HFF-Myc (cell line): ENCODE measurements at places on chromosomes 7 and 10.

GRCh38 chr7:78039790-78040776 is 241.5 kb downstream of the PHTF2 start:
- DNase-seq = no peak

- peak; percentile 49 for DNase-seq
Measured at GRCh38 chr10:60661637-60662036, 116.6 kb upstream of the CDK1 start.

DNA sequence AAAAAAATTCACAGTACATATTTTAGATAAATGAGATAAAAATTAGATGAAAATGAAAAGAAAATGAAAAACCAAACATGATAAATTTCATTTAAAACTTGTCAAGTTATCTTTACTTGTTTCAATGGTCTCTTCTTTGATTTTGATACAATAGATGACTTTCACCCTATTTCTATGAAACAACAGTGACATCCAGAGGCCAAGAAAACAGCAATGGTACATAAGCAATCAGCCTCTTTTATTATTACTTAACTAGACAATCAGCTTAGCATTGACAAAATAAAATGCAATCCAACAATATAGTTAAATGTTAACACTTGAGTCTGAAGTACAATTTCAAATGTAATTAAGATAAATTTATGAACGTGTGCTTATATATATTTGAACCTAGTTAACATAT is 74.8 kb upstream of the GPR37 start:
- DNase-seq = no peak

- no peak for DNase-seq
Measured at GRCh38 chr7:28005075-28005846, 175.3 kb downstream of the JAZF1 start.

GRCh38 chr7:47610506-47611044 is 28.7 kb upstream of the TNS3 start:
- DNase-seq = no peak

DNA sequence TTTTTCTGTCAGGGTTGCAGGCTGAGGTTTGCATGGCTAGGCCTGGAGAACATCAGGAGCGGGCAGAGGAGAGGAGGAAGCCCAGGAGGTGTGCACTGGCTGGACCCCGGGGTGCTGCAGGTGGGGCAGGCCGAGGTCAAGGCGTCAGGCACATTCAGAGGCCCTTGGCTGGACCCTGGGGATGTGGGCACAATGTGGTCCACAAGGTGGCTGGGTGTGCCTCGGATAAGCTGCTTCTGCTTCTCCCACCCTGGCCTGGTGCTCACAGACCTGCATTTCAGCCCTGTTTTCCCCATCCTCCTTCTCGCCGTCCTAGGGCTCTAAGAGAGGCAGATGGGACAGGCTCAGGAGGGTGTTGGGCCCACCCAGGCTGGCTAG is 108.2 kb downstream of the ADCY1 start:
- DNase-seq = no peak

DNA sequence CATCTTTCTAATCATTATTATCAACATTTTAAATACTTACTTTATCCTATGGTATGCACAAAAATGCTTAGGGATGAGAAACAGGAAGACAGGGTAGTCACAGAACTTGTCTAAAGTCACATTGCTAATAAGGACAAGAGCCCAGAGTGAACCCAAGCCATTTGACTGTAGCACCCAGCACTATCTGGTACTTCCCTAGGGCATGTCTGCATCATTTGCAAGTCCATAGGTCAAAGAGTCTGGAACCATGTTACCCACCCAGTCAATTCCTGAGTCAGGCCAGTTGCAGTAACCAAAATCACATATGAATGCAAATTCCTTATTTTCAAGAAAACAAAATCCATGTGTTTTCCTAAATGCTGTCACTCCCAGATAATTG is 19.1 kb downstream of the ASAH2 start:
- no peak for DNase-seq
